ENCODE measurements at places on chromosomes 6 and 20.

GRCh38 chr6:92110403-92110802, 1309.0 kb downstream of the EPHA7 start:
- no peak for DNase-seq

DNA sequence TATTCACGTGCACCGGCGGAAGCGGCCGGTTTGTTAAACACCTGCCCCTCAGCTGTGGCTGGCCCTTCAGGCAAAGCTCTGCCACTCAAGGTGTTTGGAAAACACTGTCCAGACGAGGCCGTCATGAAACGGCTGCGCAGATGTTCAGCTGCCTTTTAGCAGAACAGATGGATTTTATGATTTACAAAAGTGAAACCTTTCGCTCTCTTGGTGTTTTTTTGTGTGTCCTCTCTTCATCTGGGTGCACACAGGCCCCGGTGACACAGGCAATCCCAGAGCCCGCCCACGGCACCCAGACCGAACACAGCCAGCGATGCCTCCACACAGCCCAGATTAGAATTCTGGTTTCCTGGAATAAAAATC, 397.0 kb downstream of the SMOC2 start:
- DNase-seq, result no peak

DNA sequence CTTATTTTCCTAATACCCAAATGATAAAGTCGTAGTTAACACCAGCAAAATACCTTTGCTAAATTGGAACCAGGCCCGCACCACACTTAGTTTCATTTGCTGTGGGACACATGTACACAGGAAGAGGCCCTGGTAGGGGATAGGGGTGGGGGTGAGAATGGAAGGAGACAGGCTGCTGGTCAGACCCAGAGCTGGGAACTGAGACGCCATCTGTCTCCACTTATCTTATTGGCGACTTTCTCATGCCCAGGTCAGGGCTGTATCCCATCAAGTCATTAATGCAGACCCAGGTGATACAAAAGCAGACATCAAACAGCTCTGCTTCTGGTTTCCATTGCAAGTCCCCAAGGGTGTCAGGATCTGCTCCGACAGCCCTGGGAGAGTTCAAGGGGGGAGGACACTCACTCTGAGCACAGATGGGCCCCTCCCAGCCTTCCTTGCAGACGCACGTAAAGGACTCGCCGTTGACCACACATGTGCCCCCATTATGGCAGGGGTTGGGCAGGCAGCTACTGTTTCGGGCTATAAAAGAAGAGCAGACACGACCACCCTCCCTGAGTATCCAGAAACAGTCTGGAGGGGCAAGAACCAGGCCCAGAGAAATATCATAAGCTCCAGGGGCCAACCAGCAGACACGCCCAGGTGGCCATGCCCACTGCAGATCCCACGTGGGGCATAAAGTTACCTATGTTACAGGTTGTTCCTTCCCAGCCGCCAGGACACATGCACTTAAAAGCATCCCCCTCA, 29.2 kb downstream of the JAG1 start:
- DNase-seq, result no peak

GRCh38 chr6:90893400-90893799, 306.5 kb upstream of the MAP3K7 start:
- DNase-seq, result no peak

DNA sequence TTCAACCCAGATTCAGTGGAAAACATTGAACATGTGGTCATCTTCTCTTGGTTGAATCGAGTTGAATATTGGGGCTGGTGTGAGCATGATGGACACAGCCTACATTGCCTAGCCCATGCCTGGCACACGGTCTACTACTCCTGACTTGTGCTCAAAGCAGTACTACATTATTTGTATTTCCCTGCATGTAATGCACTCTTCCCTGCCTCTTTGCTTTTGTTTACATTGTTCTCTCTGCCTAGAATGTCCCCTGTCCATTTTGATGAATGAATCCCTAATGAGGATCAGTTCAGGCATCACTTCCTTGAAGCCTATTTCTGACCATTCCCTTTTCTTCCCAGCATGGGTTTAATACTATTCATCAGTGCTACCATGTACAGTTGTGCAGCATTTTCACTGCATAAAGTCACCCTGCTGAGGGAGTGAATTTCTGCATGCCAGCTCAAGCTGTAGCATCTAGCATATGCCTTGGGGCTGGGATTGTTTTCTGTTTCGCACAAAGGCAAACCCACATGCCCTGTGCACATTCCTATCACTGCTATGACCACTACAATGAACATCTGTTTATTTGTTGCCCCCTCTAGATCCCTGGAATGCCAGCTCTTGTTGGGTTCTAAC, 75.3 kb upstream of the CCN6 start:
- DNase-seq, result no peak

DNA sequence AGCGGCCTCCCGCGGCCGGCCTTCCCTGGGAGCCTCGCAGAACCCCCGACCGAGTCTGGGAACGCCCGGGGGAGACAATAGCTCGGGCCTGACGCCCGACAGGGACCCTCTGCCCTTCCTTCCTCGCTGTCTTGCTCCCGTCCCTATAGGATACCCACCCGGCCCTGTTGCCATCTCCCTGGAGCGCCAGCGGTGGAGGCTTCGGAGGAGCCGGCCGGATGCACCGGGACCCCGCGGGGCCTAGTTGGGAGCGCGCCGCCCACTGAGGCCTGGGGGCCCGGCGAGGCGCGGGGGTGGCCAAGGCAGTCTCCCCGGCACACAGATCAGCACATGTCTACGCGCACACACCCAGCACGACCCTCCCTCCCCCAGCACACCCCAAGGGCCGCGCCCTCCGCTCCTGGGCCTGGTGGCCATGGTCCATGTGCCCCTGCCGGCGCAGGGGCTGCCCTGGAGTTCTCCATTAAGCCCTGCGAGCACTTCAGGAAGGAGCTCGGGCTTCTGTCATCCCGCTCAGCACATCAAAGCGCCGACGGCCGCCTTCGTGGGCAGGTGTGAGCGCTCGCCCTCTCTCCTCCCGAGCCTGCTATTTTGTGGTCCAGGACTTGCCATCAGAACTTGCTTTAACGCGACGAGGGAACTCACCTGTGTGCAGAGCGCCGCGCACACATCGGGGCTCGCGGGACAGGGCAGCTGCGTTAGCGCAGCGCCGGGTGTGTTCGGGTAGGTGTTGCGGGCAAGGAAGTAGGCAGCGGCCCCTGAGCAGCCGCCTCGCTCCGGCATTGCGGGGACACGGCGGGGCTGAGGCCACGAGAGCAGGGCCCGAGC, 3.7 kb downstream of the FOXF2 start:
- no peak for DNase-seq

- DNase-seq, result no peak
These were observed 61.2 kb downstream of the ZFP64 start for GRCh38 chr20:52130406-52130805.

DNA sequence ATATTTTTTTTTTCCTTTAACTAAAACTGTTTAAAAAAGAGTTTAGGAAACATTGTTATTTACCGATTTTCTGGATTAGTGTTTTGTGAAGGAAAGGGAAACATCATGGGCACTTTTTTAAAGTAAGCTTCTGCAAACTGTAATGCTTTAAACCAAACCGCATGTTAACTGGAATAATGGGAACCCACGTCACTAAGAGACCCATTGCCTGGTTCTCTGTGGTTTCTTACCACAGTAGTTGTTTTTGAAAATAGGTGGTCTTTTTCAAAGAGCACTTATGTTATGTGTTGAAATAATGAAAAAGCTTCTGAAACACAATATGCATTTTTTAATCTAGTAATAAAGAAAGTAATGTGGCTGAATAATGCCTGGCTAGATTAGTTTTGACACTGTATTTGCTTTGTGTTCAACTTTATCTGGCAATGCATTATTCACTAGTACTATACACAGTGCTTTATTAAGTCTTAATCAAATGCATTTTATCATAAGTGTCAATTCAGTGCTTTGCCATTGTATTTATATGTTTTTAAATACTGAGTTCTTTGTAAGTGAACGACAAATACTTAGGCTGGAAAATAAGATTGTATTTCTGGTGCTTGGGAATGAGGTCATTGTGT, 754.1 kb upstream of the FLRT3 start:
- DNase-seq, result no peak

GRCh38 chr6:3296078-3296477, 37.3 kb downstream of the PSMG4 start:
- no peak for DNase-seq

- no peak for DNase-seq
These were observed 45.5 kb downstream of the SGK1 start for GRCh38 chr6:134272374-134272773.

DNA sequence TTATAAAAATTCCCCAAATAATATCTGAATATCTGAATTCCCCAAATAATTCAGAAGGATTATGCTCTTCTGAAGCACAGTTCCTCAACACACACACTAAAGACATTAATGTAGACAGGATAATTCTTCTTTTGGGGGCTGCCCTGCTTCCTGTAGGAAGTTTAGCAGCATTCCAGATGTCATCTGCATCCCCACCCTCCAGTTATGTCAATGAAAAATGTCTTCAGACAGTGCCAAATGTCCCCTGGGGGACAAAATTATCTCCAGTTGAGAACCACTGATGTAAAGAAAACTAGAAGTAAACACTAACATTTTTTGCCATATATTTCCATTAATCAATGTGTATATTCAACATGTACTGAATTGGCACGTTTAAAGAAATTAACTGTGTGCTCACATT, 25.9 kb upstream of the NAA20 start:
- no peak for DNase-seq

DNA sequence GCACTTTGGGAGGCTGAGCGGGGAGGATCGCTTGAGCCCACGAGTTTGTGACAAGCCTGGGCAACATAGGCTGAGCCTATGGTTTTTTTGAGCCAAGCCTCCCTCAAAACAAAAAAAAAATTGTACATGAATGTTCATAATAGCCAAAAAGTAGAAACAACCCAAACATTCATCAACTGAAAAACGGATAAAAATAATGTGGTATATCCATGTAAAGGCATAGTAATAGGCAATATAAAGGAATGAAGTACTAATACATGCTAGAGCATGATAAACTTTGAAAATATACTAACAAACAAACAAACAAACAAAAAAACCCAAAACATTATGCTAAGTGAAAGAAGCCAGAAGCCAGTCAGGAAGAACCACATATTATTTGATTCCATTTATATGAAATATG, 35.3 kb downstream of the KIAA0319 start:
- no peak for DNase-seq

GRCh38 chr6:163655217-163656121, 241.0 kb downstream of the QKI start:
- DNase-seq, result no peak

DNA sequence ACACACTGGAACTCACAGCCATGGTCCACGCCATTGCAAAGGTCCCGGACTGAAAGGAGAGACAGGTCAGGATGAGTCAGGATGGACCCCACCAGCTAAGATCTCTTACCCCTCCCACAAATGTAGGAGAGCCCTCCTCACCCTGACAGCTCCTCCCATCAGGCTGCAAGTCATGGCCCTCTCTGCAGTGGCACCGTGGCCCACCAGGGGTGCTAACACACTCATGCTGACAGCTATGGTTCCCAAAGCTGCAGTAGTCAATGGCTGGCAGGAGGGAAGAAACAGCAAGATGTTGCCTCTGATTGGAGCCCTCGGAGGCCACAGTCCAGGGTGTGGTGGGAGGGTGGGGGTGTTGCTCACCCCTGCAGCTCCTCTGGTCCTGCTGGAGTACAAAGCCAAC, 5.7 kb upstream of the RBPJL start:
- DNase-seq, result no peak

DNA sequence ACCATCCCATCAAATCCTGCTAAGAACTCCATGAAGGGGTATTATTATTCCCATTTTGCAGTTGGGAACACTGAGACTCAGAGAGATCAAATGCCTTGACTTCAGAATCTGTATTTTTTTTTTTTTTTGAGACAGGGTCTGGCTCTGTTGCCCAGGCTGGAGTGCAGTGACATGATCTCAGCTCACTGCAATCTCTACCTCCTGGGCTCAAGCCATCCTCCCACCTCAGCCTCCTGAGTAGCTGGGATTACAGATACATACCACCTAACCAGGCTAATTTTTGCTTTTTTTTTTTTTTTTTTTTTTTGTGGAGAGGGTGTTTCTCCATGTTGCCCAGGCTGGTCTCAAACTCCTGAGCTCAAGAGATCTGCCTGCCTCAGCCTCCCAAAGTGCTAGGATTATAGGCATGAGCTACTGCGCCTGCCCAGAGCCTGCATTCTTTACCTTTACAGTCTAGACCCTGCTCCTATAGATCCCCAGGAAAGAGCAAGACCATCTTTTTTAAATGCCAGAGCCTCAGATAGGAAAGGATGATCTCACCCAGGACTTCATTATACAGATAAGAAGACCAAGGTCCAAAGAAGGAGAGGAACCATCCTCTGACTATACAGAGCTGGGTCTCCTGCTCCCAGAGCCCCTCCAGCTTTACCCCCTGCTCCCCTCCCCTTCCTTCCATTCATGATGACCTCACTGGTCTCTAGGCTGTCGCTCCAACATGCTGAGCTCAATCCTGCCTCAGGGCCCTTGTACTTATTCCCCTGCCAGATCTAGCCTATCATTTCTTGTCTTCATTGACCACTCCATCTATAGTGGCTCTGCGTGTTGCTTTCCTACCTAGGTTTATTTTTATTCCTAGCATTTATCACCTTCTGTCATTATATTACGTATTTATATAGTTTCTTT, 138.6 kb downstream of the CEBPB start:
- DNase-seq, result no peak

DNA sequence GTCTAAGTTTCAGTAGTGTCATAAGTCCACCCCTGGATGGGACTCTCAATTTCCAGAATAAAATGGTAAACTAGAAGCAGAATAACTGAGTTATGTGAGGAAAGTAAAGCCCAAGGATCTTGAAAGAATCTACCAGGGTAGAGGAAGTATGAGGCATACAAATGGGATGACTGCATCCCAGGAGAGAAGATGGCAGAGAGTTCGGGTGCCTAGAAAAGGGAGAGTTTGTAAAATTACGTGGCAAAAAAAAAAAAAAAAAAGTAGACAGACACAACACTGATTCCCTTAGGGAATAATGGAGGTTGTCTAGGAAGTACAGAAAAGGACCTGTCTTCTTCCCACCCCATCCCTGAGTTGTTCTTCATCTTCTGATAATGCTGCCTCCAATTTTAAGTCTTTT, 3.4 kb downstream of the GABBR1 start:
- no peak for DNase-seq

GRCh38 chr6:133426038-133426437, 184.9 kb downstream of the EYA4 start:
- no peak for DNase-seq

DNA sequence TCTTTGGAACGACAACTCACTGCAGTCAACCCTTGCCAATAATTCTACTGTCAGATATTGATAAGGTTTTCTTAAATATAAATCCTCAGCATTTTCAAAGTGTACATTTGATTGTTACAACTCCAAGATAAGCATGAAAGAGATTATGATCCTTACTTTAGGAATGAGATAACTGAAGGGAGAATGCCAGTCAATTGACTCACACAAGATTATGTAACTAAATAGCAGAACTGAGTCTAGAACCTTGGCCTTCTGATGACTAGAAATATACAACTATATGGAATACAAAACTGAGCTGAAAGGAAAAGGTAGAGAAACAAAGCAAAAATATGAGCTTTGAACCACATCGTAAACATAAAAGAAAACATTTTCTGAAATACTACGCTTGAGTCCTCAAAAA, 26.9 kb upstream of the STXBP5 start:
- DNase-seq, result no peak

- DNase-seq, result no peak
These were observed 182.8 kb upstream of the FOXQ1 start for GRCh38 chr6:1129131-1129530.

GRCh38 chr6:92714346-92714745, 705.0 kb downstream of the EPHA7 start:
- DNase-seq, result no peak
